ENCODE measurements at places on chromosomes 11 and 22.

DNA sequence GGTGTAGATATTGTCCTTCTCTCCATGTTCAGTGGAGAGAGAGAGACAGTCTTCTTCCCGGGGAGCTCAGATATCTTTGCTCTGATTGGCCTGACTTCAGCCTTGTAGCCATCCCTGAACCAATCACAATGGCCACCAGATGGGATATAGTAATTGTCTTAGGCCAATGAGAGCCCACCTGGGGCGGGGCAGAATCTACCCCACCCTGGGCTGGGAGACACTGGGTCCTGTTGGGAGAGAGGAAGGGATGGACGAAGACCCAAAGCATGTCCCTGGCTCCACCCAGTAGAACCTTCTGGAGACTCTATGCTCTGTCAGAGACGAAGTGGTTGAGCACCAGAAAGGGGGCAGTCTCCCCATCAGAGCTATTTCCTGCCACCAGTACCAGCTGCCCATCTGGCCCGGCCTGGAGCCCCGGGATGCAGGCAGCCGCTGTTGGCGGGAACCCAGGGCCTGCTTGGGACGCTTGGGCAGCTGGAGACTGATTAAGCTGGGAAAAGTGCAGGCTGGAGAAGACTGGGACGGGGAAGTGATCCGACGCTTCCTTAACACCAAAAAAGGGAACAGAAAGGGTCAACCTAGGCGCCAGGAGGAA, 31.6 kb upstream of the CBX7 start:
- H3K4me3 ChIP-seq: no peak overlapping the region
- no peak for DNase-seq
- H3K36me3 ChIP-seq: no peaks in the 10 kb centered on the region
- H3K27ac ChIP-seq: no peak overlapping the region
- peaks cover 28% of the 10 kb centered on the region for H3K27me3 ChIP-seq

- peaks cover 46% of the 10 kb centered on the region for H3K4me1 ChIP-seq
- no peaks in the 10 kb centered on the region for H3K27me3 ChIP-seq
- no peak overlapping the region for H3K4me3 ChIP-seq
- peaks cover 48% of the 10 kb centered on the region for H3K36me3 ChIP-seq
These were observed 95.3 kb downstream of the CCDC83 start for GRCh38 chr11:85950317-85951048.

- H3K27me3 ChIP-seq: no peaks in the 10 kb centered on the region
- no peak overlapping the region for H3K4me3 ChIP-seq
- H3K36me3 ChIP-seq: no peaks in the 10 kb centered on the region
- DNase-seq: no peak
- H3K4me1 ChIP-seq: peaks cover 11% of the 10 kb centered on the region
These were observed 20.1 kb downstream of the PRDM11 start for GRCh38 chr11:45166604-45166897.

- no peak for DNase-seq
- no peaks in the 10 kb centered on the region for H3K27me3 ChIP-seq
- H3K27ac ChIP-seq: no peak overlapping the region
- H3K36me3 ChIP-seq: no peaks in the 10 kb centered on the region
- H3K4me3 ChIP-seq: no peak overlapping the region
These were observed 165.0 kb downstream of the SOX6 start for GRCh38 chr11:16191212-16191867.

GRCh38 chr22:44823806-44824205, 71.4 kb downstream of the ARHGAP8 start:
- H3K4me1 ChIP-seq: no peaks in the 10 kb centered on the region
- H3K27ac ChIP-seq: no peak overlapping the region
- no peak for DNase-seq

DNA sequence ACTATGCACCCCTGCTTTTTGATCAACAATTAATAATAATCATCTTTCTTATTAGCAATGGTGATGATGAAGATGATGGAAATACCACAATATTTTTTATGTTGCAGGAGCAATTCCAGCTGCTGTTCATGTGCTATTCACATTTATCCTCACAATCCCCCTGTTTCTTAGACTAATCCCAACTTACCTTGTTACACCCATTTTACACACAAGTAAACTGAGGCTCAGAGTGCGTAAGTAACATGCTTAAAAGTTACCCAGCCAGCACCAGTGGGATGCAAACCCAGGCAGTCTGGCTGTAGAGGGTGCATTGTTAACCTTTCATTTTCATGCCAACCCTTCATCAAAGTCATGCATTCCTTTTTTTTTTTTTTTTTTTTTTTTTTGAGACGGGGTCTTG, 1.6 kb upstream of the CRYBA4 start:
- DNase-seq: no peak
- H3K4me3 ChIP-seq: no peak overlapping the region
- no peak overlapping the region for H3K27ac ChIP-seq
- H3K4me1 ChIP-seq: peaks cover 20% of the 10 kb centered on the region
- H3K27me3 ChIP-seq: peaks cover 5% of the 10 kb centered on the region

- peaks cover 60% of the 10 kb centered on the region for H3K27me3 ChIP-seq
- H3K36me3 ChIP-seq: no peaks in the 10 kb centered on the region
- no peak for DNase-seq
- H3K27ac ChIP-seq: no peak overlapping the region
- no peak overlapping the region for H3K4me3 ChIP-seq
These were observed 346 bp downstream of the FJX1 start for GRCh38 chr11:35618497-35619115.

DNA sequence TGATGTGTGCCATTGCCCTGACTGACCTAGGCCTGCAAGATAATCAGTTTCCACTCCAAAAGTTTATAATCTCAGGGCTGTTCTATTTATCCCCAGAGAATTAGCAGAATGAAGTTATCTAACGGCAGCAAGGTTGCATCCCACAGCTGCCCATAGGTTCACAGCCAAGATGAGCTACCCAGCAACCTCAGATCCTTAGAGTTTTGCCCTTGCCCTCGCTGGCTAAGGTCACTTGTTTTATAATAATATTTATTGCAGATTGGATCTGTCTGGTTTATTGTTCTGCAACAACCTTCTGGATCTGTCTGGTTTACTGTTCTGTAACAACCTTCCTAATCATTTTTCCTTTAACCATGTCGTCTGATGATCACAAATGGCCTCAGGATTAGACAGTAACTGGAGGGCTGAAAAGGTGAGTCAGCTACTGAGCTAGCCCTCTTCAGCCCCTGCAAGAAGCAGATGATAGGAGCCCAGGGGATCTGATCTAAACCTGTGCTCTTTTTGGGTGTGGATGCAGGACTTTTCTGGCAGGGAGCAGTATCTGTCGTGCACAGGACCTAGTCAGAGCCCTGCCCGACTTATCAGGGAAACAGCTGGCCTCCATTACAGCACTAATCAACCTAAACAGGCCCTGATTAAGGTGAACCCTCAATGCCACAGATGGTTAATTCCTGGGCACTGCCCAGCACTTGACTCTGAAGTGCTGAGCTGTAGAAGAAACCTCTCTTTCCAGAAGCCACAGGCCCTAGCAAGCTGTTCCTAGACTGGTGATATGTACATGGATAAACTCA, 642.9 kb upstream of the KIRREL3 start:
- no peak overlapping the region for H3K27ac ChIP-seq
- H3K27me3 ChIP-seq: no peaks in the 10 kb centered on the region
- H3K36me3 ChIP-seq: no peaks in the 10 kb centered on the region
- no peak overlapping the region for H3K4me3 ChIP-seq

DNA sequence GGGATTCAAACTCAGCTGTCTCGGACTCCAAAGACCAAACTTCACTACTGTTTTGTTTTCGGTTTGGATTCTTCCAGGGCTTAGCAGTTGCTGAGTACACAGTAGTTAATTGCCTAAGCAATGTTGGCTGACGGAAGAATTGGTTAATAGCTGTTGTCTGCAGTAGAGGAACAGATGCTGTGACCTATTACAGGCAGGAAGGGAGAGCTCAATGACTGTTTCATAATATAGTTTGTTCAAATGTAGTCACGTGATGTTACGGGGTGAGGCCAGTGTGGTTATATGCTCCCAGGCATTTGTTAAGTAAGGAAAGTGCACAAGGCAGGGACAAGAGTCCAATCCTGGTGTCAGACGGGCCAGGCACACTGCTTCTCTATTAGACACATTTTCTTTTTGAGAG, 222.6 kb upstream of the CCDC90B start:
- H3K27ac ChIP-seq: no peak overlapping the region
- DNase-seq: no peak
- no peak overlapping the region for H3K4me3 ChIP-seq
- H3K36me3 ChIP-seq: no peaks in the 10 kb centered on the region
- H3K27me3 ChIP-seq: no peaks in the 10 kb centered on the region

DNA sequence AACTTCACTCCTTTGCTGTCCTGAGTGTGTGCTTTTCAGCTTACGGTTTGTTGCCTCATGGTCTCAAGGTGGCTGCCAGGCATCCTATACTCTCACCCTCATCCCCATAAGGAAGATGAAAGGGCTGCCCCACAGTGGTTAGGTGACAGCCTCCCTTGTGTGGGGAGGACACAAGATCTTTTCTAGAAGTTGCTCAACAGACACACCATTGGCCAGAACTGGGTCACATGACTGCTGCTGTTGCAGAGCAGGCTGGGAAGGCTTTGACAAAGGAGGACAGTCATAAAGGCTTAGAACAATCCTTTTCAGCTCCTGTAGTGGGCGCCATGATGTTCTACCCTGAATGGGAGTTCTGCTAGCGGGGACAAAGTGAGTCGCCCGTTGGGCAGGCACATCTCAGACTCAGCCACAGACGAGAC, 69.7 kb upstream of the RASD2 start:
- DNase-seq: no peak
- H3K4me3 ChIP-seq: no peak overlapping the region
- no peak overlapping the region for H3K27ac ChIP-seq
- H3K4me1 ChIP-seq: no peaks in the 10 kb centered on the region
- H3K36me3 ChIP-seq: no peaks in the 10 kb centered on the region

DNA sequence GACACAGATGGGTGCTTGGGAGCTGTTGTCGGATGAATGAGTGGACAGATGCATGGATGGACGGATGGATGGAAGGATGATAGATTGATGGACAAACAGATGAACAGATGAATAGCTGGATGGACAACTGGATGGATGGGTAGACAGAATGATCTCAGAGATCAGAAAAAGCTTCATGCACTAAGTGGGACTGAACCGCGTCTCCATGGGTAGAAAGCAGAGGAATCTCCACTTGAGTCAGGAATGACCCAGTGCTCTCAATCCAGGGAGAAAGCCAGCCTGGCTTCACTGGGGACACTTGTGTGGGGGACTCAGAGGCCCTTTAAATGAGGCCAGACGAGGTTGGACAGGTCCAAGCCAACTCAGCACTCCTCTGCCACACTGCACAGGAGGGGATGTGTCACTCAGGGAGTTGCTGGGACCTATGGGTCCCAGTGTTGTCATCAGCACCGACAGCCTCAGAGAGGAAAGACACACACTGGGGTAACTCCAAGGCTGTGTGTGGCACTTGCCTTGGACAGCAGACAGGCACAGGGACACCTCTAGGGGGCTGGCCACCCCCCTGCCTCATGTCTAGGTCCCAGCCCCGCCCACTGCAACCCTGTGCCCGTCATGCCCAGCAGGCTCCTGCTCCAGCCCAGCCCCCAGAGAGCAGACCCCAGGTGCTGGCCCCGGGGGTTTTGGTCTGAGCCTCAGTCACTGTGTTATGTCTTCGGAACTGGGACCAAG, 5.6 kb downstream of the IGLL5 start:
- no peaks in the 10 kb centered on the region for H3K36me3 ChIP-seq
- DNase-seq: no peak
- peaks cover 2% of the 10 kb centered on the region for H3K4me1 ChIP-seq
- H3K27me3 ChIP-seq: peaks cover 75% of the 10 kb centered on the region
- H3K27ac ChIP-seq: no peak overlapping the region

DNA sequence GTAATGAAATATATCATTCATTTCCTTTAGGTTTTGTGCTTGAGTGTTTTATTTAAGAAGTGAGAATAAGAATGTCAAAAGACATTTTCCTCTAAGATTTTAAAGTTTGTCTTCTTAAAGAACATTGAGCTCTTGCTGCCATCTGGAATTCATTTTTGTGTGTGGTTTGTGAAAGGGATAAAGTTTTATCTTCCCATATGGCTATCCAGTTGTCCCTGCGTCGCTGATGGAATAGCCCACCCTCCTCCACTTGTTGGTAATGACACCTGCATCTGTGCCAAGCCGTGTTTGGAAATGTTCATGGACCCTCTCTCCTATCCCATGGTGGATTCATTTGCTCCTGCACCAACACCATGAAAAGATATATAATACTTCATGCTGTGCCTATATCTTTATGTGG, 901.5 kb downstream of the BRD1 start:
- no peak overlapping the region for H3K27ac ChIP-seq
- no peaks in the 10 kb centered on the region for H3K4me1 ChIP-seq
- H3K4me3 ChIP-seq: no peak overlapping the region
- peaks cover 3% of the 10 kb centered on the region for H3K27me3 ChIP-seq

DNA sequence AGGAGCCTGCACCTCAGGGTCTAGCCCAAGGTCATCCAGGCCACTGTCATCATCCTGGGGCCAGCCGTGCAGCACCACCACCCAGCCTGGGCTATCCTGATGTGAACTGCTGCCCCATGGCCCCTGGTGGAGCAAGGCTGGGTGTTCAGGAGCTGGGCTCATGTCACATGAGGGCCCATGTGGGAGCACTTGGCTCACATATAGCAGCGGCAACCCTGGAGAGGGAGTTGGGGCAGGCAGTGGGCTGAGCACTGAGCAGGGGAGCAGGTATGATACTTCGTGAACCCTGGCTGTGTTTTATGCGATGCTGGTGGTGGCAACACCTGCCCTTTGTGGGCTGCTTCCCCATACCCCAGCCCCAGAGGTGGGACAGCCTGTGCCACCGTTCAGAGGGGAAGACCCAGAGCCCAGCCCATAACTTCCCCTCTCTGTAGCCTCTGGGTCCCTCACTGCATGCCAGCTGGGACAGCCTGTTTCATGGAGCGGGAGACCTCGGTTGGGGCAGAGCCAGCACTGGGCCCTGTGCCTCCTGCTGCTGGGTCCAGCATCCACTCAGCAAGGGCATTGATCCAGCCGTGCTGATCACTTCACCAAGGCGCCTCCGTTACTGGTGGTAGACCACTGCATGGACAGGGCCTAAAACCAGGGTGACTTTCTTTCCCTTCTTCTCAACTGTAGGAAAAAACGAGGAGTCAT, 62.5 kb upstream of the SUSD2 start:
- no peak overlapping the region for H3K27ac ChIP-seq
- H3K36me3 ChIP-seq: peaks cover 34% of the 10 kb centered on the region
- no peaks in the 10 kb centered on the region for H3K4me1 ChIP-seq
- no peak for DNase-seq
- H3K27me3 ChIP-seq: no peaks in the 10 kb centered on the region

DNA sequence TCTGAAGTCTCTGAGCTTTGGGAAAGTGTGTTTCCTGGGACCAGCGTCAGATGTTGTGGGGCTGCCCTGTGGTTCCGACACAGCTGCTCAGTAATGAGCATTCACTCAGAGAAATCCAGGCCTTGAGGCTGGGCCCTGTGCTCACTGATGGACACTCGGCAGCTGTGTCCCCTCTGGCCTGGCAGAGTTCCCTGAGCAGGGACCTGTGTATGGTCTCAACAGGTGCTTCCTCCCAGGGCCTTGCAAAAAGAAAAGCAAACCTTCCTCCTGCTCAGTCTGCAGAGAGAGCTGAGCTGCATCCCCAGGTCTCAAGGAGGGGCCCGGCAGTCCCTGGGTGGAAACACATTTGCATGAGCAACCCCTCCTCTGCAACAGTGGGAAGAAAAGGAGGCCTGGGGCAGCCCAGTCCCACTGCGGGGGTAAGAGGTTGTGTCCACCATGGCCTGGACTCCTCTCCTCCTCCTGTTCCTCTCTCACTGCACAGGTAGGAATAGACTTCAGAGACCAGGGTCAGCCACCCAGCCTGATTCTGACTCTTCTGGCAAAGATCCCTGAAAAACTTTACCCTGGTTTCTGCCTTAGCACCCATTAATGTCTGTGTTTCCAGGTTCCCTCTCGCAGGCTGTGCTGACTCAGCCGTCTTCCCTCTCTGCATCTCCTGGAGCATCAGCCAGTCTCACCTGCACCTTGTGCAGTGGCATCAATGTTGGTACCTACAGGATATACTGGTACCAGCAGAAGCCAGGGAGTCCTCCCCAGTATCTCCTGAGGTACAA, 131.2 kb downstream of the VPREB1 start:
- no peak overlapping the region for H3K27ac ChIP-seq
- H3K27me3 ChIP-seq: peaks cover 40% of the 10 kb centered on the region
- H3K36me3 ChIP-seq: no peaks in the 10 kb centered on the region
- H3K4me1 ChIP-seq: no peaks in the 10 kb centered on the region
- no peak for DNase-seq

Measured in activated CD4-positive, alpha-beta memory T cell treated with anti-CD3 and anti-CD28 coated beads, Interleukin-2, amount 10 ng/mL, durations not matched to agents 7 days and 5 days (primary cell).